ENCODE measurements at places on chromosomes 12 and 14.

DNA sequence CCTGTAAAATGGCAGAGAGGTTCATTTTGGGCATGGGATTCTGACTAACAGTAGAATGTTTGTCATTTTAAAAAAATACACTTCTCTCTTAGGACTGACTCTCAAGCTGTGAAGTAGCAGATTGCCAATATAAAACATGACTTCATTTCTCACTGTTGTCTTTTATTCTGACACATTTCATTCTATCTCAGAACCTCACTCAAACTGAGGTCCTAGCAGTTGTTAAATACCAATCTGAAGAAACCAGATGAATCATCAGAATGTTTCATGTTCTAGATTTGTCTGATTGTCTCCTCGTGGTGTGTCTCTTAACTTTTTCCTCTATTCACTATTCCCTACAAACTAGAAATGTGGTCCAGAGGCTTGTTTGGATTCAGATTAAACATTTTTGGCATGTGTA, 276.5 kb upstream of the NPAS3 start:
- DNase-seq, result no peak

- DNase-seq, result no peak
Measured at GRCh38 chr12:3308609-3309008, 182.4 kb upstream of the PRMT8 start.

- no peak for DNase-seq
Measured at GRCh38 chr14:40119321-40119720, 687.1 kb upstream of the FBXO33 start.

DNA sequence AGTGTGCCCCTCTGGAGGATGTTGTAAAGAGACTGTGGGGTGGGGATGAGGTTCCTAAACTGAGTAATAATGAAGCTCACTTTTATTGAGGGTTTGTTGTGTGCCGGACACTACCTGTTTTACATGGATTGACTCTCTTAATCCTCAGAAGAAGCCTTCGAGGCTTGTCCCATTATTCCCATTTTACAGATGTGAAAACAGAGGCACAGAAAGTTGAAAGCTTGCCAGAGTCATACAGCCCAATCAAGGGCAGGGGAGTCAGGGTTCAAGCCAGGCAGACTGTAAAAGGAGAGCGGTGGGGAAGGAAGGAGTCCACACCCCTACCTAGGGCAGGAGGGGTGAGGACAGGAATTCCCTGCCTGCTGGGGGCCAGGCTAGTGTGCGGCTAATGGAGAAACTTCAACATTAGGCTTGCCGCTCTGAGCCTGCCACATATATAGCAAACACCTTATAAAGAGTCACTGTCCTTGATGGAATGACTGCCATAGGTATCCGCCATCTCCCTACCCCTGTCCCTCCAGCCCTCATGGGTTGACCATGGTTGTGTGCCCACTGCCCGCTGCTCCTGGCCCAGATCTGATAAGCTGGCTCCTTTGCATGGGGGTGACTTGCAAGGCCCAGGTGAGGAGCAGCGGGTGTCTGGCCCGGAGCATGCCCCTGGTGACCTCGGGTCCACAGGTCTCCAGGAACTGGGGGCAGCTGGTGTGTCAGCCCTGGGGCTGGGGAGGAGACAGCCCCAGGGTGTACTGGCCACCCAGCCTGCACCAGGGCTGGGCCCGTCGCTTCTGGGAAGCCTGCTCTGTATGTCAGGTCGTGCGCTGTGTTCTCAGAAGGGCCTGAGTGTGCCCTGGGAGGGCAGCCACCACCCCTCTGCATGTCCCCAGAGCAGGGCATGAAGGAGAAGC, 12.2 kb downstream of the ORAI1 start:
- no peak for DNase-seq

GRCh38 chr14:59200195-59200594, 11.7 kb downstream of the DAAM1 start:
- no peak for DNase-seq

- no peak for DNase-seq
Measured at GRCh38 chr12:111203969-111204368, 164.9 kb downstream of the PHETA1 start.

- no peak for DNase-seq
Measured at GRCh38 chr12:2017546-2018337, 13.5 kb upstream of the DCP1B start.

DNA sequence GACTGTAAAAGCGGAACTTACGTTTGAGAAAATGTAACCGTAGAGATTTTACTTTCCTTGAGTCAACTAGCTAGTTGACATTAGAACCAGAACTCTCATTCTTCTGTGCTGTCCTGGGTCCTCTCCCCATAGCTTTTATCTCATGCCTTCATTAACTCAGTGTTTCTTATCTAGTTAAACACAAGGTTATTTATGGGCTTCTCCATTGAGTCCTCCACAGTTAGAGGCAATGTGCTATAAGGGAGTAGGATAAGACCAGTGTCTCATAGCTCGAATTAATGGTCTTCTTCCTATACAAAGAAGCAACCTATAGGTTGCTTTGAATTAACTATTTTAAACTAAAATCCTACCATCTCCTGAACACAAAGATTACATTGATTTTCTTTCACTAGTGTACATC, 129.8 kb downstream of the ACSS3 start:
- DNase-seq, result no peak

GRCh38 chr14:99846808-99847207, 53.6 kb downstream of the EML1 start:
- DNase-seq, result no peak

DNA sequence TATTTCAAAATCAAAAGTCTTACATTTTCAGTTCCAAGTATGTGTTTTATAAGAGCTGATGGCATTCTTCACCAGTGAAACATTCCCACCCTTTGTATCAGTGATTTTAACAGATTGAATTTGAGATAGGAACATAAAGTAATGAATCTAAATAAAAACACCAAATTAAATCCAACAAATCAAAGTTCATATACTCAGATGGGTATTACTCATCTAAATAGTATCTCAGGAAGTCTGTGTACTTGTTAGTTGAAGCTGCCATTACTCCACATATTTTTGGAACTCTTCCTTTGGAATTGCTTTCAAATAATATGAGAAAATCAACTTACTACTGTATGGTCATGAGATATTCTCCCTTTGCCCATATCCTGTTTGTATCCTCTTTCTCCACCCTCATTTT, 89.1 kb downstream of the MIA2 start:
- DNase-seq, result no peak

- DNase-seq, result no peak
Measured at GRCh38 chr14:78951602-78952001, 781.4 kb downstream of the NRXN3 start.

GRCh38 chr14:62778852-62779251, 266.4 kb downstream of the KCNH5 start:
- DNase-seq, result no peak

DNA sequence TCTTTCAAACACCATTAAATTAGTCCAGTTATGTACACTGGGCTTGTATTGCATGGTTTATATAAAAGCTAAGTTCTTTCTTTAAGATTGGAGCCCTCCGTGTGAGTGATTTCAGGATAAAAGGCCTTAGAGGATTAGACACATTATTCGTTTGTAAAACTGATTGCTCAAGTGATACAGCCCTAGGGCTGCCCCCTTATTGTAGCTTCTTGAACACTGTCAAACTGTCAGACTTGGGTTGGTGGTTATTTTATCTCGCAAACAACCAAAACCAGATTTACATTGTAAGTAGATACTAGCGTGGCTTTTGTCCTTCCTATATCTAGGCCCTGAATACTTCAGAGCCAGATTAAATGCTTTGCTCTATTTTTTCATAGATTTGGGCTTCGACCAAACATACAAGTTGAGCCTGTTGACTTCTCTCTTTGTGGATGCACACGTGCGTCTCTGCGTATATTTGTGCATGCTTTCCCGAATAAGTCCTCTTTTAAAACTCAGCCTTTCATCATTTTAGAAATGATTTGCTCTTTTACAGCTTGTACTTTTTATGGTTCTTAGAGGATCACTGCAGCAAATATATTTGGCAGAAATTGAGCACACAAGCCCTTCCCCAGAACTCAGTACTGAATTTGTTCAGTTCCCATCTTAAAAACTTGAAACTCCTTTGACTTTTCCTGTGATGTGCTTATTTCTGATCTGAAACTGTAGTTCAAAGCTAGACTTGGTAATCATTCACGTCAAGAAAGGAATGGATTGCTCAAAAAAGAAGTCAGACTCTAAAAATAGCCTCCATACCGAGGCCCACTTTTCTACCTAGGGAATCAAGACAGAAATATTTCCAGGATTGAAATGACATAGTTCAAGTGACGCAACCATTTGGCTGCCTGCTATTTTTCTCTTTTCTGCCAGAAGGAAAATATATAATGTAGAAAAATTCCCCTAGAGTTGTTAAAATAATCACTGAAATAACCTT, 129.5 kb downstream of the ETV6 start:
- DNase-seq, result no peak

- DNase-seq, result no peak
Measured at GRCh38 chr14:105138021-105138541, 30.5 kb downstream of the JAG2 start.

DNA sequence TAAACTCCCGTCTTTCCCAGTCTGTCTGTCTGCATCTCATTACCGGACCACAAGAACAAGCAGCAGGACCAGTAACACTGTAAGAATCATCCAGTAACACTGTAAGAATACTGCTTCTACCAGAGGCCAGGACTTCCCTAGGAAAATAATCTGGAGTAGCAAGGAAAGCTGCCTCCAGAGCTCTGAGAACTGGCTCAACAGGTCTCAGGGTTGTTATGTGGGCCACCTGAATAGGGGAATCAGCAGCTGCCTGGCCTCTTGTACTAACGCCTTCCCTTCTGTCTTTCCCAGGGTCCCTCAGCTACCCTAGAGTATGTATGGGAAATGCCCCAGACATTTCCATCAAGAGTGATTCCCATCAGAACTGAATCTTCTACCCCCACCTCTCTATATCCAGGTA, 954 bp upstream of the SLC39A2 start:
- DNase-seq, result no peak

DNA sequence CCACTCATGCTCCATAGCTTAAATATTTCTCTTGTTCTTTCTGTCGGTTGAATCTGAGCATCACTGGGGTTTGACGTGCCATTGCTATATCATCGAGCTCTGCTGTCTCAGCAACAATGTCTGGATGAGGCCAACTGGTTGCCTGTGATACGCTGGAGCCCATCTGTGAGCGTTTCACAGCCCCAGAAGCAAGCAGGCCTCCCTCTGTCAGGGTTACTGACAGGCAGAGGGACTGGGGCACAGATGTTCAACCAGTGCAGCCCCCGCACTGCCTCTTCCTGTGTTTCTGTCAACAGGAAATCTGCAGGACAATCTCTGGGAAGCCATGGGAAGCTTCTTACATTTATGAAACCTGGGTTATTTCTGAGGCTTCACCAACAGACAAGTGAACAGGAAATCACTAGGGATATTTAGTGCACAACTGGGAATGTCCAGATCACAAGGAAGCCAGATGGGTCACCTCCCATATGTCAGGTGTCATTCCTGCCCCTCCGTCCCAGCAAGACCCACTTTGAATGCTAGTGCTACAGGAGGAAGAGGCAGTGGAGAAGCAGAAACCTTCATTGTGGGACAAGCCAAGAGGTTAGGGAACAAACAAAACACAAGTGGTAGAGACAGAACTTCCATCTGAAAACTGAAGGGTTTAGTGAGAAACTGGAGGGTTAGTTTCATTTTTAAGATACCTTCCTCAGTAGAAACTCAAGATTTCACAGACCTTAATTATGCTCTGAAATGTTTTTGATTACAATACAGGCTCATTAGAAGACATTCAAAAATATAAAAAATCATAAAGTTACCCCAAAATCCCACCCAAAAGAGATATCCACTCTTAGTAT, 24.1 kb downstream of the DMAC2L start:
- no peak for DNase-seq

DNA sequence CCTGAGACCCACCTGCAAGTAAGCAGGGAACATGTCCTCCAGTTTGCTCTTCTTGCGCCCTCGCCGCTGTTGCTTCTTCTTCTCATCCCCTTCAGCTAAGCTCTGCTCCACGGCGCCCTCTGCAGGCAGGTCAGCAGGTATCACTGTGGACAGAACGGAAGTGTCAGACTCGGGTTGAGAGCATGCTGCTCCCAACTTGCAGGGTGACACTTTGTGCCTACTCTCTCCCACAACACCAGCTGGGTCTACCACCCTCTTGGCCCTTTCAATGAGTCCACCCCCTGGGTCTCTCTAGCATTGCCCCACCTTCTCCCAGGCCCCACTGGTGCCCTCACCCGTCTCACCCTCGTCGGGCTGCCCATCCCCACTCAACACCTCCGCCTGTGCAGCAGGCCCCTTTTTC, 16.7 kb downstream of the KMT2D start:
- peak; percentile 82 for DNase-seq

DNA sequence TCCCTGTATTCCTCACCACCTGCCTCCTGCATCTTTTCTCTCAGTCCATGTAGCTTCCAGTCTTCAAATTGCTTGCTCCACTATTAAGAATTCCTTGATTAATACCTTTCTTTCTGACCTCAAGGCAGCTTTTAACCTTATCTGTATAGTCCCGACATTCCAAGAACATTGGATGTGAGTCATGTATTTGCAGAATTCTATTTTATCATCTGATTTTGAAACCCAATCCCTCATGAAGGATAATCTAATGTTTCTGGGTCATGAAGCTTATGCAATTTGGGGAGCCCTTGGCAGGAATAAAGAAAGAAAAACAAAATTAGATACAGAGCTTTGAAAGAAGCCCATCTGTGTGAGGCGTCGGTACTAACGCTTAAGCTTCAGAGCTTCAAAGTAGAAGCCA, 63.4 kb upstream of the CCND2 start:
- DNase-seq, result no peak

DNA sequence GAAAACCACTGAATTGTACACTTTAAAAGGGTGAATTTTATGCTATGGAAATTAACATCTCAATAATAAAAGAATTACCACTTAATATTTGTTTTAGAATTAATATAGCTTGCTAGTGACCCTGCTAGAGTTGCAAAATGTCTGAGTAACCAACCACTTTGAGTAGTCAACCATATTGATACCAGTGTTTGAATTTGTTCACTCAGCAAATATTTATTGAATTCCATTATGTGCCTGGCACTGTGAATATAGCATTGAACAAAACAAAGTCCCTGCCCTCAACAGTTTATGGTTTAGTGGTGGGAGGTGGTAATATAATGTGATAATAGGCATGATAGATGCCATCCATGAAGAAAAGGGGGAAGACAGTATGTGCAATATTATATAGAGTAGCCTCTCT, 4.6 kb downstream of the SNRPF start:
- DNase-seq, result no peak

- no peak for DNase-seq
Measured at GRCh38 chr14:58717813-58718212, 80.1 kb downstream of the DACT1 start.

- DNase-seq, result no peak
Measured at GRCh38 chr12:89829434-89829975, 120.9 kb upstream of the ATP2B1 start.
